ENCODE measurements at places on chromosomes 7 and 10.

DNA sequence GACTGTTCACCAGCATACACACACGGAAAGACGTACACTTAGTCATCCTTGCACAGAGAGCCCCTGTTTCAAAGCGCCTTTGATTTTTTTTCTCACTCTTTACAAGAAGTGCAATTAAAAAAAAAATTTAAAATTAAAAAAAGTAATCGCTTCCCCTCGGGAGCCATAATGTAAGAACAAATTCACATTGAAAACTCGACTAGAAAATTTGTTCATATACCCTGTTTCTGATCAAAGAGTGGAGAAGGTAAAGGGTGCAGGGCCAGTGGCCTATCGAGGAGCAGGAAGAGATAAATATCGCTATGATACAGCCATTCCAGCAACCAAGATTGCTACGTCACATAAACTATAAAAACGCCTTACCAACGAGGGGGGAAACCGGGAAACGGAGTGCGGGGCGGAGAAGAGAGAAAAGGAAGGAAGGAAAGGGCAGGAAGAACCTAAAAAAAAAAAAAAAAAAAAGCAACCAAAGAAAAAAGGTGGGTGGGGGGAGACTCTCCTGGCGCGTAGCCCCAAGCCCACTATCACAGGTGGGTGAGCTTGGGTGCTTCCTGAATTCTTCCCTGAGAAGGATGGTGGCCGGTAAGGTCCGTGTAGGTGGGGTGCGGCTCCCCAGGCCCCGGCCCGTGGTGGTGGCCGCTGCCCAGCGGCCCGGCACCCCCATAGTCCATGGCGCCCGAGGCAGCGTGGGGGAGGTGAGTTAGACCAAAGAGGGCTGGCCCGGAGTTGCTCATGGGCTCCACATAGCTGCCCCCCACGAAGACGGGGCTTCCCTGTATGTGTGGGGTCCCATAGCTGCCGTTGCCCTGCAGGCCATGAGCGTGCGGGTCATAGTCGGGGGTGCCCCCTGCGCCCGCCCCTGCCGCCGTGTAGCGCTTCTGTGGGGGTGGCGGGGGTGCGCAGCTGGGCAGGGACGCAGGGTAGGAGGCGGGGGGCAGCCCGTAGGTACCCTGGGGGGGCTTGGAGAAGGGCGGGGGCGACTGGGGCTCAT is 5.2 kb upstream of the HOXA2 start:
- peak overlapping the region; percentile 75 for H3K4me3 ChIP-seq
- peaks cover 51% of the 10 kb centered on the region for H3K27me3 ChIP-seq
- peak overlapping the region; percentile 99 for H3K27ac ChIP-seq

DNA sequence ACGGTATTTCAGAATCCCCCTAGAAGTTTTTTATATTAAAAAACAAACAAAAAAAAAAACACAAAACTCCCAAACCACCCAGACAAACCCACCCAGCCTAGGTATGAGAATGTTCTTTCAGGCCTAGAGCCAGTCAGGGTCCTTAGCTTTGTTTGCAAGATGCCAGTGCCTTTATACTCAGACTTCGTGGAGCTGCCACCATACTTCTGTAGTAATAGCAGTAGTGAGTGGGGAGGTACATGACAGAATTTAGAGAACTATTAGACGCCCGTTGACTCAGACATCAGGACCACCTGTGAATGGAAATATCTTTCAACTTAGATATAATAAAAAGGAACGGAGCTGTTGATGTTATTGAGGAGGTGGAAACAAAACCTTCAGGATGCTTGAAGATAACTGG is 138.2 kb upstream of the MKLN1 start:
- H3K27ac ChIP-seq: peak overlapping the region; percentile 37
- H3K4me1 ChIP-seq: peaks cover 32% of the 10 kb centered on the region
- DNase-seq: no peak

DNA sequence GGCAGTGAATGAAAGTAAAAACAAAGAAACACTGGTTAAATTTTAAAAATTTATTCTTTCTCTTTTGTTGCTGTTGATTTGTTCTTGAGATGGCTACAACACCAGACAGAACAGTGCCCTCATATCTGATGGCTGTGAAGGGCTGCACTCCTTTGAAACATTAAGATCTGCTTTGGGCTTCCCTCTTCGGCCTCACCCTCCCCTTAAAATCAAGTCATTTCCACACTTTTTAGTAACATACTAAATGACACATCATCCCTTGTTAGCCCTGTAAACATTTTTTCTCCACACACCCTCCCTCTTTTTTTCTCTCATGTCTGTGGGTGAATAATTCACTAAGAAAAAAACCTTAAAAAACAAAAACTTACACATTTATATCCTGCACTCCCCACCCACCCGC is 16.4 kb downstream of the IRF5 start:
- H3K4me1 ChIP-seq: no peaks in the 10 kb centered on the region
- no peaks in the 10 kb centered on the region for H3K27me3 ChIP-seq
- no peak overlapping the region for H3K4me3 ChIP-seq
- no peak for DNase-seq
- peaks cover 23% of the 10 kb centered on the region for H3K36me3 ChIP-seq
- H3K27ac ChIP-seq: no peak overlapping the region

DNA sequence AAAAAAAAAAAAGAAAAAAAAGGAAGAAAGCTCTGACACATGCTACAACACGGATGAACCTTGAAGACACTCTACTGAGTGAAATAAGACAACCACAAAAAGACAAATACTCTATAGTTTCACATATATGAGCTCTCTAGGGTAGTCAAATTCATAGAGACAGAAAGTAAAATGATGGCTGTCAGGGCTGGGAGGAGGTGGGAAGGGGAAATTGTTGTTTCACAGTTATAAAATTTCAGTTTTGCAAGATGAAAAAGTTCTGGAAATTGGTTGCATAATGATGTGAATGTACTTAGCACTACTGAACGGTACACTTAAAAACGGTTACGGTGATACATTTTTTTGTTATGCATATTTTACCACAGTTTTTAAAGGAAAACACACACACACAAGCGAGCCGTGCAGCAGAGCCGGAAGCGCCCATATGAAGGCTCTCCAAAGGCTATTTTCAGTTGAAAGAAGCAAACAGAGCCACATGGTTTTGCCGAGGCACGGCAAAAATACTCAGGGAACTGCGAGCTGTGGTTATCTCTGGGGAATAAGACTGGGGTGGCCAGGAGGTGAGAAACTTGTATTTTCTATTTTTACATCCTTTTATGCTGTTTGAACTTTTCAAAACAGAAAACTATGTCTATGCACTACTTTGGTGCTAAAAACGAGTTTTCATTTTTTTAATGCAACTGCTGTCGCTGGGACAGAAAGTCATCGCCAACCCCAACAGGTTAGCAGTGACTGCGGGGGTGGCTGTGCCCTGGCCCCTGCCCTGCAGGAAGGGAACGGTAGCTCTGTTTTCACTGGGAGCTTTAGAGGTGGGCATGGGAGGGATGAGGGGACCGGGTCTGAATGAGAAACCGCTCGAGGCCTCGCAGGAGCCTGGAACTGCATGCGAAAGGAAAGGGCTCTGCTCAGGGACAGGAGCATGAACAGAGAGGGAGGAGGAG is 132.9 kb downstream of the OAT start:
- peak overlapping the region; percentile 35 for H3K4me3 ChIP-seq
- no peaks in the 10 kb centered on the region for H3K36me3 ChIP-seq
- peaks cover 5% of the 10 kb centered on the region for H3K27me3 ChIP-seq
- no peak overlapping the region for H3K27ac ChIP-seq

DNA sequence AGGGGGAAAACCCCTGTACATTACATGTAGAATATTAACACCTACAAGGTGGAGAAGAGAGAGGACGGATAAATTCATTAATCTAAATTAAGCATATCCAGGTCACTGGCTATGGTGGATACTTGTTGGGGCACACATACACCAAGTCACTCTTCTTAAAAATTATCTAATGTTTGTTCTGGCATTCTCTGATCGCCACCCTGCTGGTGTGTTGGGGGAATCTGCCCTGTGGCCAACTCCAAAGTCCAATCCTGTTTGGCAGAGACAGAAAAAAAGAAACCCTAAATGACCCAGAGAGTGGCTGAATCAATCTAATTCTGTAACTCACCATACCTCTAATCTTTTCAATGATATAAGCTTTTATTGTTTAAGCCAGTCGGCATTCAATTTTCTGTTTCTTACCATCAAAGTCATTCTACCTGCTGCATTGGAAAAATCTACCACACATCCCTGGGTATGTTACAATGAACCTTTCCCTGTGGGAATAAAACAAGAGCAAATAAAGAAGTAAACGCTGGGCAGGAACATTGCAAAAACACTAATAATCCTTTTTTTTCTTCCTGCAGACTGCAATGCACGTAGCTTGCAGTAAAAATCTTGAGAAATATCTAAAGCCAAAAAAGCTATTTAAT is 34.2 kb downstream of the ELMO1 start:
- H3K4me3 ChIP-seq: no peak overlapping the region
- H3K36me3 ChIP-seq: no peaks in the 10 kb centered on the region
- H3K27me3 ChIP-seq: no peaks in the 10 kb centered on the region
- no peaks in the 10 kb centered on the region for H3K4me1 ChIP-seq
